ENCODE measurements at places on chromosomes 16 and 17.

GRCh38 chr16:74019612-74020011 lies 277.0 kb upstream of the PSMD7 start:
- no peak for DNase-seq

DNA sequence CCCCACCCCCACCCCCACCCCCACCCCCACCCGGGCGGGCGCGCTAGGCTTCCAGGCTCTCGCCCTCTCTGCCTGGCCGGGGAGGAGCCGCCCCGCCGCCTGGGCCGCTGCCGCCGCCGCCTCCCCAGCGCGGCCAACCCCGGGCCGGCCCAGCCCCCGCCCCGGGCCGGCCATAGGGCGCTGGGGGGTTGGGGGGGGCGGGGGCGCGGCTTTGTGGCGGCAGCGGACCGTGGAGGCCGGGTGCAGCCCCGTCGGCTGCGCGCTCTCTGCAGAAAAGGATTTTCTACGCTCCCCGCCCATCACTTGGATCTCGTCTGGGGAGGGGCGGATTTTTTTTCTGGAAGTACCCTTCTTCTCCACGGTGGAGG lies 230.9 kb downstream of the MRTFB start:
- no peak for DNase-seq

DNA sequence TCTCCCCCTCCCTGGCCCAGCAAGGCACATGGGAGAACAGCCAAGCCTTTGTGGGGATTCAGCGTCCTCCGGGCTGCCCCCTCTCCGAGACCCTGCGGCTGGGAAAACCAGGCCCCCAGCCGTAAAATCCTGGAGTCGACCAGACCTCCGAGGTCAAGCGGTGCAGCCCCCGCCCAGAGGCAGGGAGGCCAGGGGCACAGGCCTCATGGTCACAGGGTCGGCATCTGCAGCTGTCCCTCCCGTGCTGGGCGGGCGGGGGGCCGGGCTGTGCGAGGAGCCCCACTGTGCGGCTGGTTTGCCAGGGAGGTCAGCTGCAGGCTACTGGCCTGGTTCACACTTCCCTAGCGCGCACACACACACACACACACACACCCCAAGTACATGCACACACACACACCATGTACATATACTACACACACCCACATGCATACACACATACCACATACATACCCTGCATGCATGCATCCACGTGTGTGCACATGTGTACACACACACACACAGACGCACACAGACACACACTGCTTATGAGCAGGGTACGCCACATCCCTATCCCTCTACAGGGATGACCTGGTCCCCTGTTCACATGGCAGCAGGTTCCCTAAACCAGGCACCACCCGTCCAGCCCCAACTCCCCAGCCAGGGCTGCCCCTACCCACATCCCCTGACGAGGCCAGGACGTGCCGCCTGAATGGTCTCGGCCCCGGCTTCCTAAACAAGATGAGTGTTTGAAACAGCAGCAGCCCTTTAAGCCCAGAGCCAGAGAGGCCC lies 108.9 kb upstream of the CIBAR2 start:
- DNase-seq: no peak

DNA sequence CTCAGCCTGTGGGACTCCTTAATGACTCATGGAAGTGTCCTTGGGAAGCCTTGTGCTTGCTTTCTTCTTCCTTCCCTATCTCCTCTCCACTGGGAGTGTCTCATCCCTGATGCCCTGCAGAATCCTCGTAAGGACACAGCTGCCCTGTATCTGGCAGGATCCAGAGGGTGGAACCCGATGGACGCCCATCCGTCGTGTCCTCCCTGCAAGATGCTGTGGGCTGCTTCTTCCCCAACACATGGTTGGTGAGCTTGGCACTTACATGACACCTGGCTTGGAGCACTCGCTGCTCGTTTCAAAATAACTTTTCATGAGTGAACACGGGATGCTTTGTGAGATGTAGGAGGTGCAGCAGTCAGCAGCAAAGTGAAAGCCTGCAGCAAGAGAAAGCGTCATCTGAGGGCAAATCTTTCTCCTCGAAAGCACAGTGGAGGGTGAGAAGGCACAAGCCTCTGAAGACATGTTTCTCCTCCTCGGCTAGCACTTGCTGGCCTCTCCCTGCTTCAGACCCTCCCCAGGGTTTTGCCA lies 3.3 kb downstream of the CCL15 start:
- DNase-seq: no peak
